Activated T-helper 17 cell treated with anti-CD3 and anti-CD28 coated beads, Interleukin-2, amount 50 U/mL, for 72 hours (primary cell): ENCODE measurements at places on chromosomes 11 and 22. TPM values are rescaled to one million over a fixed set of nuclear protein-coding genes. Genes with fewer than 3 reads are reported as not detected.
A peak's percentile ranks its signal among the peaks of the same experiment; 100 is the strongest.

NLRP6 gene
- 0.43 TPM for total RNA-seq

- ATAC-seq: no peak
Observed at GRCh38 chr22:35135165-35135564, 69.2 kb downstream of the ISX start.

FZD4 gene
- not detected for total RNA-seq

CNTN5 gene
- total RNA-seq: not detected

DNA sequence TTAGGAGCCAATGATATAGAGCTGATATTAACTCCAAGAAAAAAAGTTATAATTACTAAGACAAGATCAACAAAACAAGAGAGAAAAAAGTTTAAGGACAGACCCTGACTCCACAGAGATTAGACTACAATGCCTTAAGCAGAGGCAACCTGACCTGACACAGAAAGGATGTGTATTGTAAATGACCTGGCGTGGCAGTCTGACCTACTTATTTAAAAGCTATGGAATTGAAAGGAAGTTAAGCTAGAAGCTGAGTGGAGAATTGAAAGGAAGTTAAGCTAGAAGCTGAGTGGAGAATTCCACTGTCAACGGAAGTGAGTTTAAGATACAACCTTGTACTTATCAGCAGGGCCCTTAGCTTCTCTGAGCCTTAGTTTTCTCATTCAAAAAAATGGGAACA is 885.4 kb downstream of the OPCML start:
- no peak for ATAC-seq

GRCh38 chr11:118398791-118399559 is 2.4 kb upstream of the ATP5MG start:
- ATAC-seq: peak; percentile 74
